ENCODE measurements at places on chromosomes 3 and 15.

DNA sequence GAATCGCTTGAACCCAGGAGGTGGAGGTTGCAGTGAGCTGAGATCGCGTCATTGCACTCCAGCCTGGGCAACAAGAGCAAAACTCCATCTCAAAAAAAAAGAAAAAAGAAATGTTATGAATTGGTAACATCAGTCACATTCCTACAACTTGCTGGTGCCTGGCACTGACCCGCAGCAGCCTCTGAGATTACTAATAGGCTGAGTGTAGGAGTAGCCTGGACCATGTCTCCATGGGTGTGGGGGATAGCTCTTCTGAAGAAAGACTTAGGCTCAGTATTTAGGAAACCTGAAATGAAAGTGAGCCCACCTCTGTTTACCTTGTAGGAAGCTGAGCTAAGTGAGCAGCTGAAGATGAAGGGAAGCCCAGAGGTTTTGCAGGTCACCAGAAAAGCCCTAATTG is 148.3 kb downstream of the LRRC28 start:
- DNase-seq = no peak

DNA sequence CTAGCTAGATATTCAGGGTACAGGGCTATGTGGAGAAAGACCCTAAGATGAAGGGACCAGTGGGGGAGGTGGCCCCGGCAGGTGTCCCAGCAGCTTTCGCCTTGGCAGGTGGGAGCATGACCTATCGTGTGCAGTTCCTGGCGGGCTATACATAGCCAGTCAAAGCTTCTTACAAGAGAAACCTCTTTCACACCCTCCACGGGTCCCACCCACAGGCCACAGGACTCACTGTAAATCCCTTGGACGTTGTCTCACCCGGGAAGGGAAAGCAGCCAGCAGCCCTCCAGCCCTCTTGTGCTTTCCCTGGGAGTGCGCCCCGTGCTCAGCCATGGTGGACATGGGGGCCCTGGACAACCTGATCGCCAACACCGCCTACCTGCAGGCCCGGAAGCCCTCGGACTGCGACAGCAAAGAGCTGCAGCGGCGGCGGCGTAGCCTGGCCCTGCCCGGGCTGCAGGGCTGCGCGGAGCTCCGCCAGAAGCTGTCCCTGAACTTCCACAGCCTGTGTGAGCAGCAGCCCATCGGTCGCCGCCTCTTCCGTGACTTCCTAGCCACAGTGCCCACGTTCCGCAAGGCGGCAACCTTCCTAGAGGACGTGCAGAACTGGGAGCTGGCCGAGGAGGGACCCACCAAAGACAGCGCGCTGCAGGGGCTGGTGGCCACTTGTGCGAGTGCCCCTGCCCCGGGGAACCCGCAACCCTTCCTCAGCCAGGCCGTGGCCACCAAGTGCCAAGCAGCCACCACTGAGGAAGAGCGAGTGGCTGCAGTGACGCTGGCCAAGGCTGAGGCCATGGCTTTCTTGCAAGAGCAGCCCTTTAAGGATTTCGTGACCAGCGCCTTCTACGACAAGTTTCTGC is 15.0 kb downstream of the GRK7 start:
- no peak for DNase-seq

GRCh38 chr3:32110233-32110760 is 3.9 kb downstream of the GPD1L start:
- no peak for DNase-seq

DNA sequence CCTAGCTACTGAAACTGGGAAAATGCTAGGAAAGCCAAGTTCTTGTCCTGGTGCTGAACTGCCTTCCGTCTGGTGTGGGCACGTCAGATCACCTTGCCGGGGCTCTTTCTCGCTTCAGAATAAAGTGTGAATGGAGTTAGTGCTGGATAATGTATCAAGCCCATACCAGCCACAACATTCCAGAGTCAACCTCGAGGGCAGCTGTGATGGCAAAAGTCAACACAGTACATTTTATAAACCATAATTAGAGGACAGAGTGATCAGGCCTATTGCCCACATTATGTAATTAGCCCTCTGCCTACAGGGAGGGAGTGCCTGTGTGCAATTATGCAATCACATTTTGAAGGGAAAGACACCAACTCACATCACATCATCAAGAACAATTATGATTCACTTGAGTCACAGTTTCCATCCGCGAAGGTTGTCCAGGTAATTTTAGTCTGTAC is 165.2 kb downstream of the RORA start:
- no peak for DNase-seq

DNA sequence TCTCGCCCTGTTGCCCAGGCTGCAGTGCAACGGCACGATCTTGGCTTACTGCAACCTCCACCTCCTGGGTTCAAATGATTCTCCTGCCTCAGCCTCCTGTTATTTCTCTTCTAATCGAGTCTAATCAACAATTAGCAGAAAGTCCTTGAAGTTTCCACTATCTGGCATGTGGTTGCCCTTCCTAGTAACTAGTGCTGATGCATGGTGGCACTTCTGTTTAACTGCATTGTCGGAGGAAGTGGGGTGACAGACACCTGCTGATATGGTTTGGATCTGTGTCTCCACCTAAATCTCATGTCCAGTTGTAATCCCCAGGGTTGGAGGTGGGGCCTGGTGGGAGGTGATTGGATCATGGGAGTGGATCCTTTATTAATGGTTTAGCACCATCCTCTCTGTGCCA is 9.2 kb downstream of the CRTAP start:
- no peak for DNase-seq

GRCh38 chr3:163601426-163601825 is 1476.9 kb downstream of the SI start:
- no peak for DNase-seq

DNA sequence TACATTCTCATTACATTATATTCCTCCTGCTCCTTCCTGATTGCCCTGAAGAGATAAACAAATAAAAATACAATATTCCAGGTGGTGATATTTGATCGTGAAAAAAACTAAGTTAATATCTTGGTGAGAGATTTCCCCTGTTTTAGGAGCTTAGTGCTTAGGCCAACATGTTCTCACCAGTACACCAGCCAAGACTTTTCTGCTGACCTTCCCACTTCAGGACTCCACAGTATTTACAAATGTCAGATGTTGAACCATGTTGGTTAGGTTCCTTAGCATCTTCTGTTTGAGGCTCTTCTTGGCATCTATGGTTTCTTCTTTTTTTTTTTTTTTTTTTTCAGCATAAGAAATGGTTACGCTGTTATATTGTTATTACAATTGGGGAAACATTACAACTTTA is 247.0 kb downstream of the IL5RA start:
- no peak for DNase-seq

DNA sequence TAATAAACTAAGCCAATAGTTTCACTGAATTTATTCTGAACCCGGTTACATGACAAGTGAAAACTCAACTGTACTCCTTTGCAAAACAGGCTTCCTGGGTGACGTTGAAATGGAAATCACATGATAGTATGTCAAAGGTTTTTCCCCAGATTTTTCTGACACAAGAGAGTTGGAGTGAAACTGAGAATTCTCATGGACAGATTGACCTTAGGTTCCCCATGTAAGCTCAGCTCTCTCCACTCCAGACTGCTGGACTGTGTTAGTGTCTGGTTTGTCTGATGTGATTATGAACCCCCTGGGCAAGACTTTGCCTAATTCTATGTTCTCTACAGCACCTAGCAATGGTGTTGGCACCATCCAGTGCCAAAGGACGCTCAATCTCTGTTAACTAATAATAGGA is 219.7 kb upstream of the COL8A1 start:
- no peak for DNase-seq

- DNase-seq = peak; percentile 79
Measured at GRCh38 chr3:17830788-17831187, 88.4 kb upstream of the TBC1D5 start.

- DNase-seq = no peak
Measured at GRCh38 chr3:148865049-148865448, at the start of gene CPA3. Gene CPA3, plus strand, starts transcription at chr3:148865296. Its CDS starts 12 bp downstream, at chr3:148865308.

- peak; percentile 57 for DNase-seq
Measured at GRCh38 chr3:30467596-30468238, 138.7 kb upstream of the TGFBR2 start.

DNA sequence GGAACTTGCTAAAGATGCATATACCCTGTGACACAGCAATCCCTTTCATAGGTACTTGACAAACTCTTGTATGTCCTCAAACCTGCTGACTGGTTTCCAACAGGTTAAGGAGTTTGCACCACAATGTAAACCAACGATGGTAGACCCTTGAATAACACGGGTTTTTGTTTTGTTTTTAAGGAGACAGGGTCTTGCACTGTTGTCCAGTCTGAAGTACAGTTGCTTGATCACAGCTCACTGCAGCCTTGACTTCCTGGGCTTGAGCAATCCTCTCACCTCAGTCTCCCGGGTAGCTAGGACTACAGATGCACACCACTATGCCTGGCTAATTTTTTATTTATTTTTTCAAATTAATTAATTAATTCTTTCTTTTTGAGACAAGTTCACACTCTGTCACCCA is 23.3 kb downstream of the SIN3A start:
- DNase-seq = no peak

- no peak for DNase-seq
Measured at GRCh38 chr3:119729996-119730395, 27.2 kb downstream of the CFAP91 start.

Measured in fibroblast of skin of right biceps (primary cell).